ENCODE measurements at places on chromosomes 5 and 9.
A peak's percentile ranks its signal among the peaks of the same experiment; 100 is the strongest.

- no peak for DNase-seq
Observed at GRCh38 chr5:169691471-169691870, 54.4 kb downstream of the DOCK2 start.

DNA sequence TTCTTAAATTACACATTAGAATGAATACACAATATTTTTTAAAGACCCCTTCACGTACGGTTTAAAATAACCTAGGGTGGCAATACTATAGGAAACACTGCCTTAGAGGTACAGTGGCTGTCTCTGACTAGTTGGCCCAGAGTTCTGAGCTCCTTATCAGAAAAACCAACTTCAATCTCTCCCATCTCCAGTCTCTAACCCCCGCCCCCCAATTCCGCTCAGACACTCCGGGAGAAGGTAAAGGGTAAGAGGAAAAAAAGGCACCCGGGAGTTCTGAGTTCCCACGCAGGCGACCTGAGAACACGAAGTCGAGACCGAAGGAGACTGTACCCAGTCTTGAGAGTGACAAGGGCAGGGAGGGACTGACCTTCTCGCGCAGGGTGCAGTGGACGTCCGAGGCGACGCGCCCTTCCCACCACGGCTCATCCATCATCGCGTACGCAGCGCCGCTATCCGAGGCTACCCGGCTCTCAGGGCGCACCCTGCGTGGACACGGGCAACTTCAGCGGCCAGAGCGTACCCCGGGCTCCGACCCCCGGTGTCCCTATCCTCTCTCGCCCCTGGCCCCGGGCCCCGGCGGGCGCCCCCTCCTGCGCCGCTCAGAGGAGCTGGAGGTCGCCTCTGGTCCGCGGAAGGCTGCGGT, 752 bp downstream of the CCNJL start:
- DNase-seq = no peak

DNA sequence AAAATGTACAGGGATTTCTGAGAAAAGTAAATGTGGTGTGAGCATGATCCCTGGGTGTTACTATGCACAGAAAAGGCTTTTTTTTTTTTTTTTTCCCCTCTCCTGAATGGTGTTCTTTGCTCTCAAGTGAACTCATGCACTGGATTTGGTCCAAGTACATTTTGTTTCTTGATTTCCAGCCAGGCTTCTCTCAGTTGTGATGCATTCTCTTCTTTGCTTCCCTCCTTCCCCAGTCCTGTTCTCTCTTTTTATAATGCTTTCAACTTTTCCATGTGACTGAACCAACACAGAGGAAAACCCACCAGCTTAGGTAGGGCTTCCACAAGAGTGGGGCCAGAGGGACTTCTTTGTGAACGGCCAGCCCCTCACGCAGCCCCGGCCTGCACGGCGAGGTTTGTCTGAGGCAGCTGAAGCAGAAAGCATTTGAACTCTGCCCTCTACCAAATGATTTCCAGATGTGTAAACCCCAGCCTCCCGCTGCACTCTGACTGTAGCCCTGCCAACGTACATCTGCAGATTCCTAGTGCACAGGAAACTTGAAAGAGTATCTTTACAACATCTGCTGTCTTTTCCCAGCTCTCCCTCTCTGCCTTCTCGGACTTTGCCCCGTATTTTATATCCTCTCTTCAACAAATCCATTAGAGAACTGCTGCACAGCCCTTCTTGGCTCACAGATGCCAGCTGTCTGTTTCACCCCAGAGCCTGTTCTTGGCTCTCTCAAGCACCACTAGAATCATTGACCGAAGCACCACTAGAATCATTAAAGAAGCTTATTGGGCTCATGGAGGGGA, 71.8 kb upstream of the CD180 start:
- peak; percentile 95 for DNase-seq

- DNase-seq = no peak
Observed at GRCh38 chr9:87696641-87697040, 29.3 kb upstream of the CTSL start.
